Astrocyte of the spinal cord (primary cell): ENCODE measurements at places on chromosomes 16 and 17.

DNA sequence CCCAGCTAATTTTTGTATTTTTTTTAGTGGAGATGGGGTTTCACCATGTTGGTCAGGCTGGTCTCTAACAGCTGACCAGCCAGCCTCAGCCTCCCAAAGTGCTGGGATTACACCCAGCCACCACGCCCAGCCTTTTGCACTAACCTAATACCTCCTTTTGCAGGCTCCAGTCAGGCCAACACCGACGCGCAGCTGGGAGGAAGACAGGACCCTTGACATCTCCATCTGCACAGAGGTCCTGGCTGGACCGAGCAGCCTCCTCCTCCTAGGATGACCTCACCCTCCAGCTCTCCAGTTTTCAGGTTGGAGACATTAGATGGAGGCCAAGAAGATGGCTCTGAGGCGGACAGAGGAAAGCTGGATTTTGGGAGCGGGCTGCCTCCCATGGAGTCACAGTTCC lies 2.0 kb downstream of the TRPV2 start:
- DNase-seq = no peak

- no peak for DNase-seq
These were observed 176.5 kb downstream of the IRF8 start for GRCh38 chr16:86075488-86075785.

DNA sequence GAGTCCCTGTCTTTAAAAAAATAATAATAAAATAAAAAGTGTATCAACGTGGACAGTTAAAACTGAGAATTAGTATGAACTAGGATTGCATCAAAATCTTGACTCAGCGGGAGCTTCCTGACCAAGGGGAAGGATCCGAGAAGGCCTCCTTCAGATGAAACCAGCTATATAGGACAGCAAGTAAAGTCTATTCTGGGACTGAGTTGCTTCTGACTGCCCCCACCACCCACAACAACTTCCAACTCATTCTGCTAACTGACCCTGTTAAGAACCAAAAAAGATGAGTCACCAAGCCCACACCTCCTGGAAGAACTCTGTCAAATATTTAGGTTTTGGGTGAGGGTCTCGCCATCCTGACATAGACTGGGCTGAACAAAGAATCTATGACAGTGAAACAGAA lies 24.9 kb downstream of the MPP3 start:
- DNase-seq = no peak

- DNase-seq = no peak
These were observed 612 bp upstream of the SLC47A2 start for GRCh38 chr17:19717031-19717360.
